Activated CD8-positive, alpha-beta T cell treated with anti-CD3 and anti-CD28 coated beads for 36 hours (primary cell): ENCODE measurements at places on chromosomes 3 and 15.
A peak's percentile ranks its signal among the peaks of the same experiment; 100 is the strongest.

DNA sequence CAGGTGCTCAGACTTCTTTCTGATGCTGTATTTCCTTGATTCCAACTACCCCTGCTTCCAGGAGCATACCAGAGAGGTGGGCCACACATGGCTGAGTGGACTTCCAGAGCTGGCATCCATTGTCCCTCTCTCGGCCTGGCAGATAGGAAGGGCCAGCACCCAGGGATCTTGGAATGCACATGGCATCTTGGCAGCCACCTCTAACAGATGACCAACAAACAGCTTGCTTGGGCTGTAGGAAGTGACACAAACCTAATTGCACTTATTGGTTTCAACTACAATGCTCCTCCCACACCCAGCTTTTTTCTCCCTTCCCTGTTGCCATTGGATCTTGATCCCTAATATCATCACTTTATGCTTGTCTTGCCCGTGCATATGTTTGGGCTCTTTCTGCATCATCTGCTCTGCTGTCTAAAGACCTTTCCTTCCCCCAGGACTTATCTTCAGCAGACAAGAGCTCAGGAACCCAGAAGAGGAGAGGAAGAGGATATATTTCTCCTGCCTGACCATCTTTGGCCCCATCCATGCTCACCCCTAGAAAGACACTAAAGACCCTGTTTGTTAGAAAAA, 294.6 kb downstream of the NTRK3 start:
- DNase-seq = no peak

DNA sequence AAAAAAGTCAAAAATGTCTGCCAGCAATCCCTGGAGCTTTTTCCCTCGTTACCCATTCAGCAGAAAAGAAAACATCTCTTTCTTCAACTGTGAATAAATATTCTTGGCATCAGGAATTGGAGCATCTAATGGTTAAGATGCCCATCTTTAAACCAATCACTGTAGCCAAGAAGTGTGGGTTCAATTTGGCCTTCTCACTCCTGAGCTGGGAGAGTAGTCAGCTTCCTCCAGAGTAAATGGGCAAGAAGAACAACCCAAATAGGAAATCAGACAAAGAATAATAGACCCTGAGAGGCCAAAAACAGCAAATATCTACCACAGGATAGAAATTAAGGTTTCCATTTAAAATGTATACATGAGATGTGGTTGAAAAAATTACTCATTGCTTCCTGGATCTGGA, 508.0 kb upstream of the MDFIC2 start:
- DNase-seq = no peak

GRCh38 chr3:136184703-136185102, 11.4 kb downstream of the MSL2 start:
- no peak for DNase-seq

DNA sequence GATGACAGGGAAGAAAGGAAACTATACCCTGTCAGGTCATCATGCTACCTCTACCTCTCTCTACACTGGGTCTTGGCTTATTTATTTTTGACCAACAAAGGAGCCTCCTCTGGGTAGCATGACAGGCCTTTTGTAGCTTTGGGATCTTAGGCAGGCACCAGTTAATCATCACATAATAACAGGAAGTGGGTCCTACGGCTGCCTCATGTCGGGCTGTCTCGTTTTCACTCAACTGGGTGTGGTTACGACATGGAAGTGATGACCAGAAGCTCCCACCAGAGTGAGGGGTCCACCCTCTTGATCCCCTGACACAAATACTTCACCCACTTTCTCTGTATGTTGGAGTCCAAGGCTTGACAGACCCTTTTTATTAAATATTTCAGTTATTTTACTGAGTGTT, 105.3 kb downstream of the CD47 start:
- peak; percentile 75 for DNase-seq

- DNase-seq = no peak
Measured at GRCh38 chr15:39878406-39878785, 41.7 kb downstream of the GPR176 start.

DNA sequence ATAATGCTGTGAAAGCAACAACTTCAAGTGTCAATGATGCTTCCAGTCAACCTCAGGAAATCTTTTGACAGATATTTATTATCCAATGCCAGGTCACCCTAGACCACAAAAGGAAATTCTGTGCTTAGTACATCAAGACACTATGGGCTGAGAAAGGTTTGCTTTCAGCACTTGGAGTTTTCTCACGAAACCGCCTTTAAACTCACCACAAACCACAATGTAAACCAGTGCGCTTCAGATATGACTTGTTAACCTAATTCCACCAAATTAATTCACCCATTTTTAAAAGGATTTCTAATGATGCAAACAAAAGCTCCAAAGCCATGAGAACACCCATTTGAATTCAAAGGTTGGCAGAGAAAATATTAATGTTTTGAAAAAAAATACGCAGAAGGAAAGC, 292.9 kb upstream of the NR2F2 start:
- DNase-seq = no peak
